ENCODE measurements at places on chromosomes 2 and 18. TPM values are rescaled to one million over a fixed set of nuclear protein-coding genes. Genes with fewer than 3 reads are reported as not detected.

Gene SERPINB12
- total RNA-seq: not detected

Gene SH3RF3
- 22.5 TPM for total RNA-seq

Gene SCN7A
- total RNA-seq: 0.94 TPM

Gene RAB6D
- total RNA-seq: 0.31 TPM

Gene GPR39
- 10.0 TPM for total RNA-seq

Gene PLEK
- 0.94 TPM for total RNA-seq

Gene KIAA2012
- 1.9 TPM for total RNA-seq

Gene PSMA8
- not detected for total RNA-seq

Gene MYO5B
- 39.4 TPM for total RNA-seq

Gene FAM110C
- 2.8 TPM for total RNA-seq

Gene ALPP
- total RNA-seq: not detected

Gene ALLC
- total RNA-seq: not detected

Gene RIT2
- total RNA-seq: 30.0 TPM

Gene CRYGC
- total RNA-seq: not detected

Gene FRZB
- total RNA-seq: 14.1 TPM

Gene TUBA4A
- 0.94 TPM for total RNA-seq

Gene FAM237A
- not detected for total RNA-seq

Gene MERTK
- 5.9 TPM for total RNA-seq

Gene C18orf54
- 13.5 TPM for total RNA-seq

Gene IL36B
- not detected for total RNA-seq

Gene RNF152
- total RNA-seq: 82.9 TPM

Gene REG1B
- total RNA-seq: not detected

Gene MAP3K19
- 1.6 TPM for total RNA-seq

Gene GRB14
- 19.1 TPM for total RNA-seq

Gene GLI2
- total RNA-seq: 6.3 TPM

Gene REG3A
- not detected for total RNA-seq

Gene REG3G
- total RNA-seq: not detected

All from parietal lobe (tissue), 2 donors.